GM19239 (cell line): ENCODE measurements at places on chromosomes 13 and 19.
A peak's percentile ranks its signal among the peaks of the same experiment; 100 is the strongest.

GRCh38 chr13:44402899-44403445 is 29.3 kb downstream of the SERP2 start:
- no peak for DNase-seq

GRCh38 chr19:3057275-3057714 is 5.0 kb downstream of the TLE5 start:
- no peak for DNase-seq

DNA sequence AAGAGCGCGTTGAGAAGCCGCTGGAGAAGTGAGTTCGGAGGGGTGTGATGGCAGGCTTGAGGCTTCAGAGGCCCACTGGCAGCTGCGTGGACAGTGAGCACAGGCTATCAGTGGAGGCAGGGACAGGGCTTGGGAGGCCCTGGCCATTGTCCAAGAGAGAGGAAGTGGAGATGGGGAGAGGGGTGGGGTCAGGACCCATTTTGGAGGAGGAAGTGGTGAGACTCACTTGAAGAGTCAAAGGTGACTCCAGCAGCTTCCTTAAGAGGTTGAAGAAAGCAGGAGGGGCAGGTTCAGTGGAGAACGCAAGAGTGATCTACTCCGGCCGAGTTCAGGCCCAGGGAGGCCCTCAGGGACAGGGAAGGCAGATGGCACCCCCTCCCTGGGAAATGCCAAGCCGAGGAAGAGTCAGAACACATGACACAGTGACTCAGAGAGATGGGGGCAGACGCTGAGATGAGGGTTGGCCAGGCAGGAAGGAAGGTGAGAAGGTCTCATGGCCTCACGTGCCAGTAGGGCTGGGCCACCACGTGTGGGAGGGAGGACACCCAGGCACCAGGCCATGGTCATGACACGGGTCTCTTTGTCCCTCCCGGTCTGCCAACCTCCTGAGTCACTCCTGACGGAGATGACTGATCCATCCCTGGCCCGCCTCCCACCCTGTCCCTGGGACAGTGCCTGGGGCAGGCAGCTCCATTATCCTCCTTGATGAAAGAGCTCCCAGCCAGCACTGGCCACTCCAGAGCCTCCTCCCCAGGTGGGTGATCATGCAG is 10.1 kb upstream of the CD22 start:
- DNase-seq, result no peak

DNA sequence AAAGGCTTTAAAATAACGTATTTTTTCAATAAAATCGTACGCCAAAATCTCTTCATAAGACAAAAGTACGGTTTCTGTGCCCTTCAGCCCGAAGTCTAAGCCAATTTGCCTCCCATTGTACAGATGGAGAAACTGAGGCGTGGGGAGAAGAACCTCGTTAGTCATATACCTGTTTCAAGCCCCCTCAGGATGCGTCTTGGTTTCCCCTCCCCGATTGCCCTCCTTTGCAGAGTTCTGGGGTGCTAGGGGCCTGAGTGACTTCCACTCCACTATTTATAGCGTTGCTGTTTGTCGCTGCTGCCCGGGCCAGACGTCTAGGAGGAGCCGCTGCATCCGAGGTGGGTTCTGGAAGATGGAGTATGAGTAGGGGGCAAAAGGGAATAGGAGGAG is 2.3 kb upstream of the LTBP4 start:
- DNase-seq, result no peak

GRCh38 chr13:111411151-111411858 is 90.9 kb downstream of the TEX29 start:
- no peak for DNase-seq

DNA sequence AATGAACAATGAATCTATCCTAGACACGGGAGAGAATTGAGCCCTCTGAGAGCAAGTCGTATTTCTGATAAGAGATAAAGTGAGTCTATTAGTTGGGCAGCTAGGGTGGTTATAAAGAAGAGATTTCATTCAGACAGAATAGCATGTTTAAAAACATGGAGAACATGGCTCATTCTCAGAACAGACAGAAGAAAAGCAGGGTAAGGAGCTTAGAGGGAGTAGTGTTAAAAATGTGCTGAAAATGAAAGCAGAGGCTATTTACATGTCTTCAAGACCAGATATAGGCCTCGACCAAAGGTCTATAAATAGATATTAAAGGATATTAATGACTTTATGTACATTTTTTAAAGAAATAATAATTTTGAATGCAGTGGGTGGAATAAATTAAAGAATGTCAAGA is 149.5 kb downstream of the SLITRK1 start:
- DNase-seq, result no peak

GRCh38 chr13:77548594-77548993 is 13.1 kb downstream of the SCEL start:
- DNase-seq, result no peak

DNA sequence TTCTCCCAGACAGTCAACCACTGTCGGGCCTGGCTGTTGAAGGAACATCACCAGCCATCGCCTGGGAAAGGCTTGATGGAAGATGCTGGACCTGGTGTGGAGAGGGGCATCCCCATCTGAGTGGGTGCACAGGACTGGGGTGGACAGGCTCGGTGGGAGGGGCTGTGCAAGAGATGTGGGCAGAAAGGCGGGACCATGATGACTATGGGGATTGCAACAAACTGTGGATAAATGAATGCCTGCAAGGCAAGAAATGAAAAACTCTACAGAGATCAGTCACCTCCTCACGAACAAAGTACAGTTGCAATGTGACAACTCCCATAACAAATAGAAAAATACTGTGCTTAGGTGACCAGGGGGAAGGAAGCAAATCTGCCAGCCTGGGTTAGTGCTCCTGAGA is 171.9 kb upstream of the GPR12 start:
- no peak for DNase-seq

DNA sequence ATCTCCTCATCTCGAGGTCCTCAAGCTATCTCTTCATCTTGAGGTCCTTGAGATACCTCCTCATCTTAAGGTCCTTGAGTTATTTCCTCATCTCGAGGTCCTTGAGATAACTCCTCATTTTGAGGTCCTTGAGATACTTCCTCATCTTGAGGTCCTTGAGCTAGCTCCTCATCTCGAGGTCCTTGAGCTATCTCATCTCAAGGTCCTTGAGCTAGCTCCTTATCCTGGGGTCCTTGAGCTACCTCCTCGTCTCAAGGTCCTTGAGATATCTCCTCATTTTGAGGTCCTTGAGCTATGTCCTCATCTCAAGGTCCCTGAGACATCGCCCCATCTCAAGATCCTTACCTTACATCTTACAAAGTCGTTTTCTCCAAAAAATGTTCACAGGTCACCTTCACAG is 18.7 kb downstream of the VAV1 start:
- DNase-seq, result no peak

DNA sequence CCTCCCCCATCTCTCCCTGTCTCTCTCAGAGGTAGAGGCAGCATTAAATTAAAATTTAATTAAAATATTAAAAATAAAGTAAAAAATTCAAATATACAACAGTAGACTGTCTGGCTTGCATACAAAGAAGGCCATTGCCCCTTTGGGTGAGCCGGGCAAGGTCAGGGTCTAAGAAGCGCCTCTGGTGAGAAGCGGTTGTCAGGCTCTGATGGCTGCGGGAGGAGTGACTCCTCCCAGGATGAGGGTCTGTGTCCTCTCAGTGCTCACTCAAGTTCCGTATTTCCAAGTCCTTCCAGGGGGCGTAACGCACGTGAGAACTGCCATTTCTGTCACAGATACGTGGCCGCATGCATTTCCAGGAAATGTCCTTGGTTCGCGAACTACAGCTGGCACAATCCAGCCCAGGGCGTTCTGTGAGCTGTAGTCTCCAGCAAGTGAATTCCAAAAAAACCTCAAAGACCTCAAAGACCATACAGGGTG is 737 bp upstream of the ZNF181 start:
- peak; percentile 14 for DNase-seq
